ENCODE measurements at places on chromosomes 7 and 10. TPM values are rescaled to one million over a fixed set of nuclear protein-coding genes. Genes with fewer than 3 reads are reported as not detected.

The SLC12A9 gene
- 14.1 TPM for total RNA-seq

The IDI2 gene
- not detected for total RNA-seq

The BEND7 gene
- 9.5 TPM for total RNA-seq

The SLC18A3 gene
- total RNA-seq, result not detected

The NUTM2B gene
- 0.55 TPM for total RNA-seq

The DLG5 gene
- 35.2 TPM for total RNA-seq

The SLC26A5 gene
- total RNA-seq, result not detected

The INMT gene
- total RNA-seq, result not detected

The PTF1A gene
- not detected for total RNA-seq

The GJC3 gene
- total RNA-seq, result not detected

The PDZD7 gene
- total RNA-seq, result 1.2 TPM

The TWIST1 gene
- total RNA-seq, result 3.8 TPM

The LRGUK gene
- 0.29 TPM for total RNA-seq

Data from A549 treated with ZK216348 at 1 μM for 4 hours (cell line).